Thoracic aorta (tissue), 2 donors: ENCODE measurements at places on chromosomes 3 and 15.

- DNase-seq, result no peak
Observed at GRCh38 chr15:63236272-63236671, 41.1 kb upstream of the APH1B start.

- DNase-seq, result no peak
Observed at GRCh38 chr3:46865031-46865507, 1.8 kb upstream of the MYL3 start.

GRCh38 chr3:86451749-86452148 lies 539.2 kb downstream of the VGLL3 start:
- no peak for DNase-seq

DNA sequence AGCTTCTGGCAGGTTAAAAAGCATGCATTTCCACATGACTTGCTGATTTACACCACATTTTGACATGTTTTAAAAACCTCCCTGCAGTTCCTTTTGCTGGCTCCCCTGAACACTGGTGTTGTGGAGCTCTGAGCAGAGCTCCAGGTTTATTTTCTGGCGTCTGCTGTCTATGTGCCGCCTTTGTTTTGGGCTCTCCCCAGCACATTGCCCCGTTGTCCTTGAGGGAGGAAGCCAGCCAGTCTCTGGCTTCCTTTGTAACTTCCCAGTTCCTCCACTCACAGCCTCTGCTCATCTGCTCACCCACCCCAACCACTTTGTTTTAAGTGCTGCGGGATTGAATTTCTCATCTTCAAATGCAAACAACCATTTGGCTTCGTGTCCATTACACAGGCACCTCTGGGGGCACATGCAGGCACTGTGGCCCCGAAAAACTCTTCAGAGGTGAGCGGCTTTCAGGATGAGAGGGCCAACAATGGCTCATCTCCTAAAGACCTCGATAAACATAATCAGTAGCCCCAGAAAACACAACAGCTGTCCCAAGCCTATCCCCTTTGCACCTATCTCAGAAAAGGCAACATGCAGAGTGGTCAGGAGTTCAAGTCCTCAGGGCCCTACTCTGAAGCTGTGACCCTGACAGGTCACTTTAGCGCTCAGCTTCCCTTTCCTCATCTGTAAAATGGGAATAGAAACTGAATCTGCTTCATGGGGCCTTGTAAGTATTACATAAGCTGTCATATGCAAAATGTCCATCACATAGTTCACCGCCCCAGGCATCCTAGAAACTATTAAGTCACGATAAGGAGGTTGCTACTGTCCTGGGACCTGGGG lies 1.3 kb upstream of the MEF2A start:
- no peak for DNase-seq

GRCh38 chr15:40133544-40133943 lies 24.9 kb upstream of the BMF start:
- DNase-seq, result no peak

- DNase-seq, result no peak
Observed at GRCh38 chr3:133742351-133743091, 3.7 kb upstream of the TF start.

DNA sequence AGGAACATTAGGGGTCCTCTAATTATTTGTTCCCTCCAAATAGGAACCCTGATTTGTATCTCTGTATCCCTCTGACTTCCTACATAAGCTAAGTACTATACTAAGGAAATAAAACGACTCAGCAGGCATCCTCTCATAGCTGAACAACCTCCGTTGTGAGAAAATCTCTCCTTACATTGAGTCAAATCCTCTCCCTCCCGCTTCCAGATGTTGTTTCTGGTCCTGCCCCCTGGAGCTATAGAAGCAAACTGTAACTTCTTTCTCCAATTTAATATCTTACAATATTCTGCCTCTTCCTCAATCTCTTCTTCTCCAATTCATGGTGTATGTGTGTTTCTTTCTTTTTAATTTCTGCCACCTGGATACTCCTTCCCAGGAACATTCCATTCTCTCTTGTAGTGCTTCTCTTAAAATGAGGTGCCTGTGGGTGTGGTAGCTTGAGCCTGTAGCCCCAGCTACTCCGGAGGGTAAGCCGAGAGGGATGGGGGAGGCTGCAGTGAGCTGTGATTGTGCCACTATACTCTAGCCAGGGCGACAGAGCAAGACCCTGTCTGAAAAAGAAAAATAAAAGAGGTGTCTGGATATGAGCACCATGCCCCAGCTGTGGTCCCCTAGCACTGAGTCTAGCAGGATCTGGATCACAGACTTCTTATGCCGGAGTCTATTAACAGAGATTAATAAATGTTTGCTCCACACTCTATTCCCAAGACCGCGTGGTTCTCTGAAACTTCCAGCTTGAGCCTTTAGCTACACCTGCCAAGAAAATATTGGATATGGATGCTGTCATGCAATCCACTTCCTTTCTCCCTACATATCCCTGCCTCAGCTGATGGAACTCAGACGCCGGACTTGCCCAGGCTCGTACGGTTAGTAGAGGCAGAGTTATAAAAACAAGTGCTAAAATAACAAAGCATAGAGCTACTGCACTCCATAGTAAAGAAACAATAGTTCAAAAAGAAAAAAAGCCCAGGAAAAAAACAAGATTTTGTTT lies 42.9 kb upstream of the NEO1 start:
- DNase-seq, result no peak

GRCh38 chr3:195025884-195026200 lies 245.1 kb downstream of the XXYLT1 start:
- DNase-seq, result no peak

DNA sequence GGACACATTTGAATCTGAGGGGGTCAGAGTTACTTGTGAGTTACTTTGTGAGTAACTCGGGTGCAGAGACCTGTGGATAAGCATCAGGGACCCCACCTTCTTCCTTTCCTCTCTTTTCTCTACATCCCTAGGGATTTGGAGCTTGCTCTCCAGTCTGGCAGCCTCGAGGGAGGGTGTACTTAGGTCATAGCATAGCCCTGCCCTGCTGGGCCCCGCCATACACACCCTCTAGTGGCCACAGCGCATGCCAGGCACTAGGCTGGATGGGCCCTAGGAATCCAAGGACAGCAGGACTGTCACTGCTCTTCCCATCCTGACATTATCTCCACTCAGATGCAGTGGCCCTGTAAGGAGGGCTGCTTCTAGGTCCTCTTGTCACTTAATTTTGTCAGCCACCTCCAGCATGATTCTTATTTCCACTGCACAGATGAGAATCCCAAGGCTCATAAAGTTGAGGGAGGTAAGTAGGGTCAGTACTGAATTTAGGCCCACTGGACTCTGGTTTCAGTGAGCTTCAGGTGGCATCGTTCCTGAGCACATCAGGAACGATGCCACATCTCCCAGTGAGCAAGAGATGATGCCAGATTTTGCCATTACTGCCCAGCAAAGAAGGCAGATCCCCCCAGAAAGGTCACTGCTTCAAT lies 3.6 kb upstream of the SMAD6 start:
- peak; percentile 42 for DNase-seq

DNA sequence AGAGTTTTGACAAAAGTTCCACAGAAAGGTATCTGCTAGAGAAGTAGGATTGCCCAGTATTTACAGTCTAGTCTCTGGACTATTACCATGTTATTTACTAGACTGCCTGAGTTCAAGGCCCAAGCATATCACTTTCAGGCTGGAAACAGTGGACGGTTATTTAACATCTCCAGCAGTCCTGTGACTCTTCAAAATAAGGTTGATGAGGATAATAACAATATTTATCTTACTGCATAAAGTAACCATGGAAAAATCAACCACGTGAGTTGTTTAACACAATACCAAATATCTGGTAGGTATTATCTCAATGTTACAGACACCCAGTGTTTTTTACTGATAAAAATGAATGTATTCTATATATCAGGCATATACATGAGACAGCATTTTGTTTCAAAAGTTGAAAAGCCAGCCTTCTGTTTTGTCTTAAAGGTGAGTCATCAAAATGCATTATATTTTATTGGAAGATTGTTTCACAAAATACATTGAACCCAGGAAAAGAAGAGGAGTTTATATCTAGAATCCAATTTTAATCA lies 535.8 kb downstream of the TBL1XR1 start:
- no peak for DNase-seq
